ENCODE measurements at places on chromosomes 1 and 21.

DNA sequence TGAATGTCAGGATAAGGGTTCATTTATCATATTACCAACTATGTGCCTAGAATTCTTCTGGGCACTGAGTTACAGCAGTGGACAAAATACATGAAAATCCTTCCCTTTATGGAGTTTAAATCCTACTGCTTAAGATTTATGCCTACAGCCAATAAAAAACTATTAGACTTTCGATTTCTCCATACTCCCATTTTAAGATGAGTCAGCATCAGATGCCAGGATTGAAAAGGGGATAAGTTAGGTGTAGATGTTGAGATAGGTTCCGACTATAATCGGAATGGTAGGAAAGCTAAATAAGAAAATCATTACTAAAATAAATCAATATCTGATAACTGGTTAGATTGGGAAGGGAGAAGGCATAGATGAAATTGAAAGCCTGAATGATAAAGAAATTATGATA is 3.2 kb upstream of the COL24A1 start:
- no peak for DNase-seq

DNA sequence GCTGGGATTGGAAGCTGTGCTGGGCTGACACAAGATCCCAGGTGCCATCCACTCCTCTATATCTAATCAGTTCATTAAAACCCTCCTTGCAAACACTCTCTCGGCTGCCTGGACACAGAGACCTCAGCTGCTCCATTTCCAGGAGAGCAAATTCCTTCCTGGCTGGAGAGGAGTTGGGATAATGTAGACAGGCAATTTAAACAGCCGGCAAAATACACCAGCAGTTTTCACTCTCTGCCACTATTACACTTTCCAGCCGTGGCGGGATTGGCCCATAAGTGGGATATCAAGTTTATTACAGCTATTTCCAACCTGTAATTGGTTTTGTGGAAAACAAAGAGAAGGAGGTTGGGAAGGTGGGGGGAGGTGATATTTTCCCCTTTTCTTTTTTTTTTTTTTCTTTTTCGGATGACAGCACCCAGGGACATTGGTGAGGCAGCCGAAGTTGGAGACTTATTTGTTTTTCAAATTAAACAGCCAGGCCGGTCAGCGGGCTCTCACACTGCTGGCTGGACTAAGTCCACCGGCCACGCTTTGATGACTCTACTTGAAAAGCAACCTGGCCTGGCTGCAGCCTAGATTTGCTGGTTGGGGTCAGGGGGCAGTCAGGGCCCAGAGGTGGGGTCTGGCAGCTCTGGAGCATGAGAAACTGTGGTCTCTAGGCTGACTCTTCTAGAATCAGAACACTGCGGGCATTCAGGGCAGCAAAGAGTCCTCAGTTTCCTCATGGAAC is 177.4 kb downstream of the IGSF21 start:
- DNase-seq: no peak

DNA sequence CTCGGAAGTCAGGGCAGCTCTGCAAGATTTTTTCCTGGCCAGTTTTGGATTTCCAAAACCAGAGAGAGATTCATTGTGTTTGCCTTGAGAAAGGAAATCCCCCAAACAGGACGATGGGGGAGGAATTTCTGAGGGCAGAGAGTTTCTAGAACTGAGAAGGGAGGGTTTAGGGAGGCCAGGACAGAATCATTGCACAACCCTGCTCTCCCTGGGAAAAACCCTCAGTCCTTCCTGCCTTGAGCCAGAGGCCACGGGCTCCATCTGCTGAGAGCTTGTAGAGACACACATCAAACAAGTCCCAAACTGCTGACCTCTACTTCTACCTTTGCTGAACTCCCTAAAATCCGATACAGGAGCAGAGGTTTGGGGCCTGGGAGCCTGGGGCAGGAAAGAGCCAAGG is 99.7 kb downstream of the NMNAT2 start:
- DNase-seq: no peak

DNA sequence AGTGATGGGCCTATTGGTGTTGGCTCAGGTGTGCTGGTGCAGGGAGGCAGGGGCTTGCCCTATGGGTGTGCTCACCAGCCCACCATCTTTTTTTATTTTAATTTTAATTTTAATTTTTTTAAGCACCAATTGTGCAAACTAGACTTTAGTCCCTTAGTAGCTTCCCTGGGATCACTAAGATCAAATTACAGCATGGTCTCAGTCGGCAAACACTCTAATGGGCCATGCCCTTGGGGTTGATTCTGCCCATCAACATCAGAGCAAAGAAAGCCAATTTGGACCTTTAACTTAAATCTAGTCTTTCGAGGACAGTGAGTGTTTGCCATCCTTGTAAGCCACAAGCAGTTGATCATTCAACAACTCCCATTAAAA is 64.7 kb upstream of the KCNE2 start:
- no peak for DNase-seq

- no peak for DNase-seq
Observed at GRCh38 chr1:2944705-2945104, 76.6 kb upstream of the ACTRT2 start.

DNA sequence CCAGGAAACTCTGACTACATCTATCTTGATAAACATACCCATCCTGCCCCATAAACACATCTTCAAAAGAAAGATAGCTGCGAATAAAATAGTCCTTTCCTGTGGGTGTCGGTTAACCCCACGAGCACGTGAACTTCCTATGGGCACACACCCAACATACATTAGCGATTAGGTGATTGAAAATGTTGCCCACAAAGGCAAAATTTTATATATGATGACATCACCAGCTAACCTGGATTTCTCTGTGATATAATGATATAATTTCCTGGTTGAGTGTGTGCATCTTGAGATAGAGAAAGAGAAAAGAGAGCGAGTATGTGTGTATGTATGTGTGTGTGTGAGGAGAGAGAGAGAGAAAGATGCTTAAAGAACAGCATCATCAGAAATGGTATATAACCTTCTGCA is 296.1 kb downstream of the PTPRC start:
- DNase-seq: no peak
